ENCODE measurements at places on chromosomes 2 and 18.

GRCh38 chr2:79887747-79888374 lies 375.0 kb downstream of the CTNNA2 start:
- no peak for DNase-seq

- DNase-seq = no peak
Measured at GRCh38 chr2:50754514-50754913, 277.4 kb downstream of the NRXN1 start.

GRCh38 chr2:218402911-218403411 lies 3.3 kb downstream of the CTDSP1 start:
- peak; percentile 30 for DNase-seq

- DNase-seq = no peak
Measured at GRCh38 chr2:174600349-174600748, 2.7 kb upstream of the WIPF1 start.

DNA sequence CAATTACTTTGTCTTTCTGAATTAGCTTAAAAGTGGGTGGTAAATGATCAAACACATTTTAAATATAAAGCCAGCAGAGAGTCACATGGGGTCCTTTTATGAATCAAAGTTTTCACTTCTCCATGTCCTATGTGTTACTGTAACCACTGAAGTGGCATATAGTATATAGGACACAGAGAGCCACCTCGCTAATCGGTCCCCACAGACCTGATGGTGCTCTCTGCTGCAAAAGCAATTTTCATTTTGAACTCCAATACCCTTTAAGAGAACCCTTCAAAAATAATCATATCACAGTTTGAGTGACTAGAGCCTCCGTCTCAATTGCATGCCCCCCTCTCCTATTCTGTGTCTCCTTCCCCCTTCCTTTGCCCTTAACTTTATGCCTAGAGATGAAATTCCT lies 272.8 kb downstream of the ERBB4 start:
- DNase-seq = no peak

GRCh38 chr18:74251297-74252038 lies 40.3 kb downstream of the CYB5A start:
- no peak for DNase-seq

GRCh38 chr18:13416208-13416607 lies 197.6 kb downstream of the LDLRAD4 start:
- DNase-seq = no peak

DNA sequence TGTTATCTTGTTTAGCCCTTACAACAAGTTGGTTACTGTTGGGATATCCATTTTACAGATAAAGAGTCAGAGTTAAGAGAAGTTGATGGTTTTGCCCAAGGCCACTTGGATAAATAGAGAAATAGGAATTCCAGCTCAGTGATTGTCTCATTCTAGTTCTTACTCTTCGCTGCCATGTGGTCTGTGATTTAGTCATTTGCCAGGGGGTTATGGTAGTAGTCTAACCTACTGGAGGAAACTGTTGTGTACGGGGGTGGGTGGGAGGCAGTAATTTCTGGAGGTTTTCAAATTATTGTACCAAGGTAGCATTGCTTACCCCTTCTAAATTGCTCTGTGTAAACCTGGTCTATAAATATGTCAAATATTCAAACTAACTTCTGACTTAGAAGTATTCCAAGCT lies 110.4 kb downstream of the MAP2 start:
- DNase-seq = no peak

- no peak for DNase-seq
Measured at GRCh38 chr2:43005975-43006833, 213.8 kb upstream of the HAAO start.

GRCh38 chr2:18445433-18446320 lies 114.8 kb downstream of the RDH14 start:
- DNase-seq = no peak

DNA sequence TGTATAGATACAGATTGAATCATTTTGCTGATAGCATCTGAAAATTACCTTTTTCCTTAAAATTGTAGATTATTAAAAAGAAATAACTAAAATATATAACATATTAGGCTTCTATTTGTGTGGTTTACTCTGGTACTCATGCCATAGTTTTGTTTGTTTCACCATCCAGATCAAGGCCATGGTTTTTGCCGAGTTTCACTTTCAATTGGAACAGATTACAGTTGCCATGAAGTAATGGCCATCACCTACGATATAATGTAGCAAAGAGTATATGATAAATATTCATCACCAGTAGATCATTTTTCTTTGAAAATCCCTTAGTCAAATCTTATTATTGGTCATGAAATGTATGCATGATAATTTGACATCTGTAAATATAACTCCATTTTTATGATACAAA lies 11.9 kb upstream of the DNAH7 start:
- no peak for DNase-seq

DNA sequence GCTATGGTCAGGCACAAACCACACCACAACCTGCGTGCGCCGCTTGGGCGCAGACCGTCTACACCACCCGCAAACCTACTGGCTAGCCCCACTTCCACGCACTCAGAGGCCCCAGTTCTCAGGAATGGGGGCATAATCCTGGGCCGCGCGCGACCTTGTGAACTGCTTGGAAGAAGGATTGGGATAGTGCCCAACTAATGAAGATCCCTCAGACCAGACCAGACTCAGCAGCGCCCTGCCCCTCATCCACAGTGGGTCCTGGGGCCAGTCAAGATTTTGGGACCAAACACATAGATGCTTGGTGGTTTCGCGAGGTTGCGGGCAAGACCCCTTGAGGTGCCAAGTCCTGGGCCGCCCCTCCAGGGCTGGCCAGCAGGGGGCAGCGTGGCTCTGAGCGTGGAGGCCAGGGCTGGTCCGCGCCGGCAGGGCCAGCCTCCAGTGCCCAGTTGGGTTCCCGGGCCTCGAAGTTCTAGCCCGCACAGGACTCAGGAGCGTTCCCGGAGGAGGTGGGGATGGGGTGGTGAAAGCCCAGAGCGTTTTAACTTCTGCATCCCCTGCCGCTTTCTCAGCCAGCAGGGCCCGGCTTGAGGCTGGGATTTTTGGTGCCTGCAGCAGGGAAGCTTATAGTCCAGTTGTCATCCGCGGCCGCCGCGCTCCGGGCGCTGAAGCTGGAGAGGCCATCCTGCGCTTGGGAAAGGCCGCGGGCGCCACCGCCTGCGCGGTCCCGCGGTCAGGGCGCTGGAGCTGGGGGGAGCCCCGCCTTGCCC lies 8.3 kb downstream of the OSR1 start:
- peak; percentile 46 for DNase-seq

- DNase-seq = no peak
Measured at GRCh38 chr2:75079575-75079974, 119.7 kb downstream of the TACR1 start.

DNA sequence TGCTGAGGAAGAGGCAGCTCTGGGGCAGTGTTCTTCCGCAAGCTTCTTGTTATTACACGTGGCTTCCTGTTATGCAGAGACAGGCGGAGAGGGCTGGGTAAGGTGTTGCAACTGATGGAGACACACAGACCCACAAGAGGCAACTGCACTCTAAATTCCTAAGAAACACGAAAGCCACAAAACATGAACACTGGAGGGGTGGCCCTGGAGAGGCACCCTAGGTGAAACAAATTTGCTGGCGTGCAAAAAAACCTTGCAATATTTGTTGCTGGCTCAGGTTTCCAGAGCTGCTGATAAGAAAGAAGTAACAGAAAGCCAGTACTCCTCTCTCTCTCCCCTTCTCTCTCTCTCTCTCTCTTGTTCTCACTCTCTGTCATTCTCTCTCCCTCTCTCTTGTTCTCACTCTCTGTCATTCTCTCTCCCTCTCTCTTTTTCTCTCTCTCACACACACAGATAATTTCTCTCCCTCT lies 31.8 kb downstream of the ARHGAP25 start:
- no peak for DNase-seq

GRCh38 chr2:100998235-100998573 lies 3.9 kb upstream of the RPL31 start:
- DNase-seq = no peak

All from ovary (tissue), 10 donors.